Common myeloid progenitor, CD34-positive (primary cell): ENCODE measurements at places on chromosomes 6 and 20.

GRCh38 chr20:37257988-37258387 is 3.6 kb downstream of the GHRH start:
- no peak for DNase-seq

GRCh38 chr6:3410385-3411360 is 46.2 kb downstream of the SLC22A23 start:
- peak; percentile 90 for DNase-seq

- DNase-seq, result no peak
Observed at GRCh38 chr6:159074120-159074684, 29.4 kb upstream of the TAGAP start.

DNA sequence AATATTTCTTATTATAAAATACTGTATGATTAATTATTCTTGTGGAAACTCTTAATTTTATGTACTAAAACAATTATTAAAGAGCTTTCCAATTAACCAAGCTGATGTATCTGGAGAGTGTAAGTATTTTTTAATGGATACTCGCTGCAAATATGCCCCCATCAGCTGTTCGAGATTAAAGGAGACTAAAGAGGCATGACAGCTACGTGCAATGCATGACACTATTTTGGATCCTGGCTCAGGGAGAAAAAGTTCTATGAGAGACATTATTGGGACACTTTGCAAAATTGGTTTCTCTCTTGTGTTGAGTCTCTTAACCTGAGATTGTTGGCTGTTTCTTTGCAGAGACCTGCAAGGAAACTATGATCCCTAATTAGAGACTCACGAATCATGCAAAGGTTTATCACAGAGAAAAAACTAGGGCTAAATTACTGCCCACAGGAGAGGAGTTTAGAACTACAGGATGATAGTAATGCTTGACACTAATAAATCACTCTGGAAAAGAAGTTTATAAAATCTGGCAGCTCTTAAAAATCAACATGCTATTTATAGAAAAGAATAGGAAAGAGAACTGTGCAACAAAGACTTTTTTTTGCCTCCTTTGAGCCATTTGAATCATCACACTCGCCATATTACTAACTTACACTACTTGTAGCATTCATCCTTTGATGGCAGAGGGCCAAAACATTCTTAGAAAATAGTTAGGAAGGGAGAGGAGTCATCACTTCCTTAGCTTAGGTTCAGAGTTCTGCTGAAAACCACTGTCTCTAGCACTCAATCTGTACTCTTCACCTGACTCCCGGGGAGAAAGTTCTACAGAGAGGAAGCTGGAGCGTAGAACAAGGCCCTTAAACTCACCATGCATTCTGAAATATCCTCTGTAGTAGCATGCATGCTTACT is 25.3 kb downstream of the NRN1 start:
- DNase-seq, result no peak

DNA sequence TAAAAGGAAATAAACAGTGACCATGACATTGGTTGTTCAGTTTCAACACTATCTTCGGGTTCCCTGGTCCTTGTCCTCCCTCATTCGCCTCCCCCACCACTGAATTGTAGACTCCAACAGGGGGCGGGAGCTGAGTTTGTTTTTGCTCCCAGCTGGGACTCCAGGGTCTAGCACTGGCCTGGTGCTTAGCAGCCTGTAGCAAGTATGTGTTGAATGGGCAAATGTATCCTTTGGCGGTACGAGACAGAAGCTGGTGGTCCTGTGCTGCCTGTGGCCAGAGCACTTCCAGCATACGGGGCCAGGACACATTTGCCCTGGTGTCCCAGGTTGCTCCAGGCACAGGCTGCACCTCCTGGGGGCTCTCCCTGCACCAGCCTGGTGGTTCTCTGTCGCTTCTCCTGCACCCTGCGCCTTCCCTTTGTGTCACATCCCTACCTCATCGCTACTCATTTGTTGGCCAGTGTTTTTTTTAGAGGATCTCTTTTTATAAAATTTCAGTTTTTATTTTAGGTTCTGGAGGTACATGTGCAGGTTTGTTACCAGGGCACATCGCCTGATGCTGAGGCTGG is 40.1 kb downstream of the PHACTR3 start:
- no peak for DNase-seq

DNA sequence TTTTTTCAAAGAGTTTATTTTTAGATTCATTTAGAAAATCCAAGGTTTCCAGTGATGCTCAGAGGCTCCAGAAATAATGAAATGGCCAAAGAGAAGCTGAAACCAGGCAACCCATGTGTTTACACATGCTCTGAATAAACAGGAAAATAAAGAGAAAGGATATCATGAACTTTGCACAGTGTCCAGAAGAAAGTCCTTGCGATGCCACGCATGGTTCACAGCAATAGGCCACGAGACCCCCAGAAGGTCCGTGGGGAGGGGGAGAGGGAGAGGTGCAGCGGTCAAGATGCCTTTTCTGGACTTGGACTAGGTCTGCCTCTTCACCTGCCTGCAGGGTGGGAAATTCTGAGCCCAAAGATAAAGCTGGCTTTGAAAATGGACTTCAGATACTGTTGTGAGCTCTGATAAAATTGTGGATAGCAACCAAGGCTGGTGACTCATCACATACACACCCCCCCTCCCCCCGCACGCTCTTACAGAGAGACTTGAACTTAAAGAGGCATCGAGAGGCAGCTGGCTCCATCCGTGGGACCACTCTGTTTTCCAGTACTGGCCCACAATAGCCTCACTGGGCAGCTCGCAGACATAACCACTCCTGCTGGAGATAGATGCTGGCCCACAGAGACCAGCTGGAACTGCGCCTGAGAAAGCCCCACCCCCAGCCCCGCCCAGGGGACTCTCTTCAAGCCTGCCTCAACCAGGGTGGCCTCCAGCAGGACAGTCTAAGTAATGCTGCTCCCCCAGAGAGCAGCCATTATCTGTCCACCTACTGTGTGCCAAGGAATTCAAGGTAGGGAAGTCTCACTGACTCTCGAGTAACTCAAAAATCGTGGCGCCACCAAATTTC is 21.2 kb upstream of the NFATC2 start:
- DNase-seq, result peak; percentile 88

- no peak for DNase-seq
Observed at GRCh38 chr6:5906842-5907241, 99.9 kb downstream of the NRN1 start.

DNA sequence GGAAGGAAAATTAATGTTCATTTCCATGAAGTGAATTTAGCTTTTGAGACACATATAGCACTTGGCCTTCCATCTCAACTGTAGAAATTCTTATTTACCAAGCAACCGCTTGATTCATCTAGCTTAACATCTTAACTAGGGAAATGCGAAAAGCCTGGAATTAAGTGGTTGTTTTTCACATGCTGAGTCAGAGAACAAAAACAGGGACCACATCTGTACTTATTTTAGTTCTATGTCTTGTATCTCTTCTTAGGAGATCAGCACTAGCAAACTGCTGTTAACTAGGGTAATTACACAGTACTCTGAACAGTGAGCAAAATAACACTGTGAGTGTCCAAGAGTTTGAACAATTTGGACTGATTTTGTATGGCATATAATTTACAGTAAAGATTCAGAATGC is 590.9 kb upstream of the NRSN1 start:
- no peak for DNase-seq

DNA sequence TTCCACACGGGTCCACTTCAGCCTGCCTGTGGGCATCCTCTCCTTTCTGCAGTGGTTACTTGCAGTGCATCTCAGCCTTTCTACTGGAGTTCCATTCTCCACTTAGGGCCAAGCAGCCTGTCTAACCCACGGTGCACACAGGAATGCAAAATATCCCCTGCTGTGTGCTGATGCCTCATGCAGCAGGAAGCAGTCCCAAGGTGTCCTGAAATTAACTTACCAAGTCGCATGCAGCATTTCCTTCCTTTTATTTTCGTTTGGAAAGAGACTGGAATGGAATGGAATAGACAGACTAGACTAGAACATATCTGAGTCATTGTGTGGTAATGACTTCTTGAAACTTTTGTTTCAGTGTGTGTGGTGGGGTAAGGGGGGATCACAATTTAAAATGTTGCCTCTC is 25.9 kb upstream of the FOXQ1 start:
- peak; percentile 20 for DNase-seq

DNA sequence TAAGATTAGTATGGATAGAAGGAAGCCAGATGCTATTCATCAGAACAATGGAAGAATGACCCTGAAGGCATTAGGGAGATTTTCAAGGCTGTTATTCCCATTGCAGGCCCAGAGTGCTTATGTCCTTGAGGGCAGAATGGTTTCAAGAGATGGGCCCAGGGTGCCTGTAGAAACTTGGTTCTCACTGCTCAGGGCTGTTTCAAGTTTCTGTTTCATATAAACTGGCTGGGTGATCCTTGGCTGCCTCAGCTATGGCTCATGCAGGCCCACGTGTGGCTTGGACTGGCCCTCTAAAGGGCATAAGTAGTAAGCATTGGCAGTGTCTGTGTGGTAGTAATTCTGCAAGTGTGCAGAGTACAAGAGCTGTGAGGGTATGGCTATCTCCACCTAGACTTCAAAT is 540.9 kb upstream of the MAN1A1 start:
- no peak for DNase-seq

- no peak for DNase-seq
Observed at GRCh38 chr20:8062756-8063155, 43.2 kb upstream of the TMX4 start.

- DNase-seq, result no peak
Observed at GRCh38 chr20:389220-389619, 8.7 kb downstream of the TRIB3 start.

- no peak for DNase-seq
Observed at GRCh38 chr6:127907960-127908640, 7.2 kb upstream of the THEMIS start.

DNA sequence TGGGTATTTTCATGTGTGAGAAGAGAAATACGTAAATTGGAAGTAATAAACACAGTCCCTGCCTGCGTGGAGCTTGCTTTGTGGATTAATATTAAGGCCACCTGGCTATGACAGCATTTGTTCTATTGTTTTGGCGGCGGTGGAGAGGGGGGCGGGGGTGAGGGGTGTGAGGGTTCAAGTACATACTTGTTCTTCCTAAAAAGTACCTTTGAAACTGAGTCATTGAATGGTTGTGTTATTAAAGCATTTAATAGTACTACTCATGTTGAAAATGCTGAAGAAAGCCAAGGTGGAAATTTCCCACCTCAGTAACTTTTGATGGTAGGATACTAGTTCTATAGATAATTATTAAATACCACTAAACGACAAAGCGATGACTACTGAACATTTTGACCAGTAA is 95.0 kb downstream of the FOXC1 start:
- DNase-seq, result no peak

GRCh38 chr6:112874881-112875280 is 527.8 kb downstream of the RFPL4B start:
- no peak for DNase-seq

GRCh38 chr6:39488255-39488879 is 165.9 kb upstream of the KCNK16 start:
- no peak for DNase-seq

DNA sequence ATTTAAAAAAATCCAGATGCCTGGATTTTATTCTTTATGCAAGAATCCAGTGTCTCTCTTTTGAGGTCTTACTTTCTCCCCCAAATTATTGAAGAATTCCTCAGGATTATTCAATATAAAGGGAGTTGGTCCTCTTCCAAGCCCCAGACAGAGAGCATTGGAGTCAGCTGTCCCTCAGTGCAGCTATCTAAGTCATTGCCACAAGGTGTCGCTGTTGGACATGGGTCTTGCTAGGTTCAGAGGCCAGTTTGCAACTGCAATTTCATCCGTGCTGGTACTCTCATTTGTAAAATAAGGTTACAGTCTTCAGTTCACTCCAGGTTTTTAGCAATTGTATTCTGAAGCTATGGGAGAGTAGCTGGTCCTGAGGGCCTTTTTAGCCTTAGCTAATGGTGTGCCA is 27.8 kb downstream of the CCN2 start:
- DNase-seq, result peak; percentile 85

GRCh38 chr6:157490611-157491269 is 109.8 kb downstream of the ZDHHC14 start:
- no peak for DNase-seq

DNA sequence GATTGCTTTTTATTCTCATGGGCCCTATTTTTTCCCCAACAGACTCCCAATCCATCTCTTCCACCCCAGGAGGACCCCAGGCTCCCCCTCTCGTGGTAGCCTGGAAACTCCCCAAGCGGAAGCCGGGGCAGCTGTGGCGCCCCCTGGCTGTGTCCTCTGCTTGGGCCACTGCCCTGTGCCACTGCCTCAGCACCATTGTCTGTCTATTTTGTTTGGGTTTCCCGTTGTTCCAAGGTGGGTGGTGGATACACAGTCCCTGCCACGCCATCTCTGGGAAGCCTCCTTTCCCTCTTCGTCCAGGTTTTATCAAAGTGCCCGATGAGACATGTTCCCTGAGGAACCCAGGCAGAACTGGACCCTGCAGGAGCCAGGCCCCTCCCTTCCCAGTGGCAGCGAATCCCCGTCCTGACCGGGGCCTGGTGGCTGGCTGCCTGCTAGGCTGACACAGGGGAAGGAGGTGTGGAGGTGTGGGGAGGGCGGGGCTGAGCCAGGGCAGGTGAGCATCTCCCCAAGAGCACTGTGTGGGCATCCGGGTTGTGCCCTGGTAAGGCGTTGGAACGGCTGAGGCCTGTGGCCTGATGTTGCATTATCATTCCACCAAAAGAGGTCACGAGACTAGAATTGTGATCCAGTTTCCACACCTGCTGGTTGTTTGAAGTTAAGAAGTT is 228.2 kb downstream of the CDH4 start:
- DNase-seq, result no peak

DNA sequence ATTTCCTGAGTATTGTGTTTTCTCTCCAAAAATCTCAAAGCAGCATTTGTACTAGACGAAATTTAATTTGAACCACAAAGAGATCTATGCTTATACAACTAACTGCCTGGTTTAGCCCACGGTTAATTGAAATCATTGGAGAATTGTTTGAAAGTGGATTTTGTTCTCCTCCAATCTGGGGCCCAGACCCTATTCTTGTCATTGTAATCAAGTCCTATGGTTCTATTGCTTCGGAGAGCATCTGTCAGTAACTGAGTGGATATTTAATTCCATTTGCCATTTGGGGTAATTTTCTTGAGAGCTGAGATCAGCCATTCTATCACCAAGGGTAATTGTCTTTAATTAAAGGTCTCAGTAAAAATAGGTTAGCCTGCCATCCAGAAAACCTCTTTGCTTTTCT is 117.0 kb upstream of the KCNG1 start:
- no peak for DNase-seq

GRCh38 chr20:1652960-1653359 is 4.6 kb downstream of the SIRPG start:
- no peak for DNase-seq

- DNase-seq, result no peak
Observed at GRCh38 chr20:44407402-44408184, 52.1 kb downstream of the HNF4A start.

GRCh38 chr6:111922454-111923297 is 49.4 kb upstream of the FYN start:
- no peak for DNase-seq

DNA sequence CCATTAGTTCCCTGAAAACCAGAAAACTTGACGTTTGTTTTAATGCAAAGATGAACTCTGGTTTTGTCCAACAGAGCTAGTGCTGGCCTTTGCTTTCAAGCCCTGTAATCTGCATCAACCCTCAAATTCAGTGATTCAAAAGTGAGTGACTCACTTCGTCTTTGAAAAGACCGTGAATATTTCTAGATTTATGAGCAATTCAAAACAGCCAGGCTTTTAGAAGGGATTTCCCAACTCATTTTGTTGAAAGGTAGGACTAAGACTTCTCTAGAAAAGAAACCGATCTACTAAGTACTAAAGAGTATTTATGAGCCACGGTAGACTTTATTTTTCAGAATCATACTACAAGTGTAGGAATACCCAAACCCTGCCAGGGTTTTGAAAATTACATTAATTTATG is 121.5 kb downstream of the UST start:
- no peak for DNase-seq
